Caco-2 (cell line): ENCODE measurements at places on chromosomes 3 and 15. TPM values are rescaled to one million over a fixed set of nuclear protein-coding genes. Genes with fewer than 3 reads are reported as not detected.

DNA sequence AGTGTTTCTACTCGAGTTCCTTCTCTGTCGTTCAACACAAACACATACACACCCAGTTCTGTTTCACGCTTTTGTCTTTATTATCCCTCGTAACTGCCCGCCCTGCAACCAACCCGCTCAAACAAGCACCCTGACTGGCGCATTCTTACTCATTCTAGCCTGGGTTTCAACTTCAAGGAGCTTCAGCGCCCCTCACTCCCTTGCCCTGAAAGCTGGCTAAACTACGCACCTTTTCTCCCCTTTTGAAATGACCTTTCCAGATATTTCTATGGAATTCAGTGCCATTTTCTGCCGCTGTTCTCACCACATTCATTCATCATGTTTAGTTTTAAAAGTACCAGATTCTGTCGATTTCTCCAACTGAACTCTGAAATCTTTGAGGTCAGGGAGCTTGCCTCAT is 653 bp upstream of the MFSD1 start:
- peak; percentile 6 for DNase-seq
- no peaks in the 10 kb centered on the region for H3K27me3 ChIP-seq
- H3K27ac ChIP-seq, result peak overlapping the region; percentile 9
- no peaks in the 10 kb centered on the region for H3K4me1 ChIP-seq
- peak overlapping the region; percentile 64 for H3K4me3 ChIP-seq

ARL6 gene
- 2.0 and 3.2 TPM in 2 replicates for total RNA-seq

SUCNR1 gene
- not detected in 2 replicates for total RNA-seq

DCLK3 gene
- total RNA-seq, result not detected in 2 replicates

GCNT3 gene
- total RNA-seq, result 1.9 and 2.5 TPM in 2 replicates

DNA sequence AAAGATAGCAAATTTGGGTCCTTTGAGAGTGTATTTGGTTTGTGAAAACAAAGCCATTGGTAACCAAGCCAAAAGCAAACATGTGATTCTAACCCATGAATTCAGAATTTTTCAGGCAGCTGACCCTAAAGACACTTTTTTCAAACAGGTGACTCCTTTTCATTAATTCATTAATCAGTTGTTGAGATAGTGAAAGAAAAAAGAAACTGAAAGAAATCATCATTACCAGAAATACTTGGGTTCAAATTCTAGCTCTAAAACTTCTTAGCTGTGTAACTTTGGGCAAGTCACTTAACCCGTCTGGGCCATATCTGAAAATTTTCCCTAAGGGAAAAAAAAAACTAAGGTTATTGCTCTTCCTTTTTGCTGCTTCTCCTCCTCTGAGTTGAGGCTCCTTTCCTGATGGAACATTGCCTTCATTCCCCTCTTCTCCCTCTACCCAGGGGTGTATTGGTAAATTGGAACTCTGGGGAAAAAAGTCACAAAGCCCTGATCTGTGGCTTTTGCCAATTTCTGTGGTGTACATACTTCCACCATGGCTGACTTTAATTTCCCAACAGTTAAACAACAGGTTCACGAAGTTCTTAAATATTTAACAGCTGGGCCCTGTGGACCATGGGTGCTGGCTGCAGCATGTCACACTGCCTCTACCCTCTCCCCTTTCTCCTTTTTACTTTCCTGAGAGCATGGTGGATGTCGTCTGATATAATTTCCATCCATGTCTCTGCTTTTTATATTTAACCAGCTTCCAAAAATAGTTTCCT is 120.3 kb downstream of the ASB7 start:
- H3K36me3 ChIP-seq, result no peaks in the 10 kb centered on the region
- H3K27ac ChIP-seq, result peak overlapping the region; percentile 98
- no peak for DNase-seq
- H3K4me1 ChIP-seq, result peaks cover 56% of the 10 kb centered on the region
- no peaks in the 10 kb centered on the region for H3K27me3 ChIP-seq
- no peak overlapping the region for H3K4me3 ChIP-seq

TNNC1 gene
- 36.1 and 40.5 TPM in 2 replicates for total RNA-seq

TMEM108 gene
- total RNA-seq, result not detected in 2 replicates

ANKUB1 gene
- total RNA-seq, result not detected in 2 replicates

TM4SF18 gene
- not detected in 2 replicates for total RNA-seq

GRCh38 chr15:37038716-37039106 is 61.6 kb downstream of the MEIS2 start:
- peaks cover 29% of the 10 kb centered on the region for H3K4me1 ChIP-seq
- no peak overlapping the region for H3K4me3 ChIP-seq
- no peak overlapping the region for H3K27ac ChIP-seq
- no peak for DNase-seq
- H3K27me3 ChIP-seq, result no peaks in the 10 kb centered on the region

DNA sequence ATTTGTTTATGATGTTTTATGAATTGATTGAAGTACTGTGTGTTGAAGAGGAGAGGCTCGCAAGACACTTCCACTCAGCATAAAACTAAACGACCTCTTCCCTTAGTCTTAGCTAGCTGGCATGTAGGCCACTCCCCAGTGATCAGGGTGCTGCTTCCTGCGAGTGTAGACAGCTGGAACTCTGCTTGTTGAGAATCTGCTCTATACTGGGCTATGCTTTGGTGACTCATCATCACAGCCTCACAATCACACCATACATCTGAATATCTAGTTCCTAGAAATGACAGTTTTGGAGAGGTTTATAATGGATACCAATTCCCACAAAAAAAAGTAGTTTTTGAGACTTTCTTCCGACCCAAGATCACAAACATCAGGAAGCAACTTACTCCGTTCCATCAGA is 1.5 kb upstream of the SLC24A5 start:
- H3K4me3 ChIP-seq, result no peak overlapping the region
- no peak for DNase-seq
- H3K36me3 ChIP-seq, result no peaks in the 10 kb centered on the region
- no peak overlapping the region for H3K27ac ChIP-seq
- H3K27me3 ChIP-seq, result no peaks in the 10 kb centered on the region; the same call in none of the 2 replicates

DNA sequence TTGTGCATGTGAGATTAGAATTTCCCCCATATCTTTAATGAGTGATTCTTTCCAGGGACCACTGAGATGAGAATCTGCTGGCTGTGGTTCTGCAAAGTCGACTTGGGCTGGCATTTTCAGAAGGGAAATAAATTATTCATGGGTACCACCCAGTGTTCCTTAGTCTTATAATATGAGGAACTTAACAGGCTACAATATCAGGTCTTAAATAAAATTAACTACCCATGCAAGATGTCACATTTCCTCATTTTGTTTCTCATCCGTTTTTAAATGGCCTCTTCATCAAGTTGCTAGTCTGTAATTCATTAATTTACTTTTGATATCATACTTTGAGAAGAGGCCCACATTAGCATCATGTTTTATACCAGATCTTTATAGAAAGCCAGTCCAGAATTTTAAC is 58.3 kb upstream of the SKOR1 start:
- H3K4me1 ChIP-seq, result no peaks in the 10 kb centered on the region
- H3K4me3 ChIP-seq, result no peak overlapping the region
- no peaks in the 10 kb centered on the region for H3K36me3 ChIP-seq
- no peak overlapping the region for H3K27ac ChIP-seq

DNA sequence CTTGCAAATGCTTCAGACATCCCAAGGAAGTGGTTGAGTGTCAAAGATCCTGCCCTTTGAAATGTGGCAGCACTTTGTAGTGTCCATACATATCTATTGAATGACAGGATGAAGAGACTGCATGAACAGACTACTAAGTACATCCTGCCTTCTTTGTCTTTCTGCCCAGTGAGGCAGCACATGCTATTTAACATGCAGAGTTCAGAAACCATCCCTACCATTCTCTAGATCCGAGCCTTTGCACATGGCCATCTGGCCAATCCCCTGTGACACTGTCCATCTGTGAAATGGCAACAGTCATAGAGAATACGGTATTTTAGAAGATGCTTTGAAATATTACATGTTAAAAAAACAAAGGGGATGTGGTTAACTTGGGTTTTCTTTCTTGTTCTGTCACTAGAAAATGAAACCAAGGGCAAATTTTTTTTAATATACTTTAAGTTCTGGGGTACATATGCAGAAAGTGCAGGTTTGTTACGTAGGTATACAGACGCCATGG is 519.6 kb downstream of the NTRK3 start:
- no peaks in the 10 kb centered on the region for H3K4me1 ChIP-seq
- no peaks in the 10 kb centered on the region for H3K27me3 ChIP-seq
- H3K36me3 ChIP-seq, result no peaks in the 10 kb centered on the region
- no peak overlapping the region for H3K4me3 ChIP-seq
- DNase-seq, result no peak

DNA sequence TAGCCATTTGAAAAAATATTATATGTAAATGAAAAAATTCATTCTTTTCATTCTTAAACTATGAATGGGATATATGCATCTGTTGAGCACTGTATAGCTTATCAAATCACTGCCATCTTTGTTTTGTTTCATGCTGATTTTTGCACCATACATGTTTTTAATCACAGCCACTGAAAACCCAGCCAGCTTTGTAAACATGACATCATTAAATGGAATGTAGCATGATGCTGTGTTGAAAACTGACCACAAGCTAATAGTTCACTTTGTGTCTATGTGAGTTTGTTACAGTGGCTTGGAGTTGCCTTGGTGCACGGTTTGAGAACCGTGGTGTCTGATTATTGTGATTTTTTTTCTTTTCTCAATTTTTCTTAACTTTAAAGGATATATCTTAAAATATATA is 75.7 kb downstream of the GMPS start:
- DNase-seq, result no peak
- no peaks in the 10 kb centered on the region for H3K27me3 ChIP-seq
- H3K36me3 ChIP-seq, result no peaks in the 10 kb centered on the region
- no peak overlapping the region for H3K27ac ChIP-seq

- DNase-seq, result no peak
- H3K4me3 ChIP-seq, result no peak overlapping the region
- no peaks in the 10 kb centered on the region for H3K36me3 ChIP-seq
- H3K27ac ChIP-seq, result no peak overlapping the region
- no peaks in the 10 kb centered on the region for H3K4me1 ChIP-seq
These were observed 57.1 kb downstream of the SLC7A14 start for GRCh38 chr3:170528726-170529125.

- no peaks in the 10 kb centered on the region for H3K27me3 ChIP-seq
- H3K4me1 ChIP-seq, result no peaks in the 10 kb centered on the region
These were observed 35.1 kb downstream of the USP3 start for GRCh38 chr15:63539521-63539920.

VPS18 gene
- total RNA-seq, result 27.3 and 29.3 TPM in 2 replicates

COLQ gene
- 0.26 TPM in 1 of 2 replicates, not detected in the other for total RNA-seq

- peaks cover 51% of the 10 kb centered on the region for H3K4me1 ChIP-seq
- H3K27me3 ChIP-seq, result no peaks in the 10 kb centered on the region
- H3K36me3 ChIP-seq, result no peaks in the 10 kb centered on the region
- no peak for DNase-seq
These were observed 1.4 kb downstream of the SETD5 start for GRCh38 chr3:9398700-9399336.

- no peaks in the 10 kb centered on the region for H3K27me3 ChIP-seq
- H3K4me1 ChIP-seq, result no peaks in the 10 kb centered on the region
- no peak for DNase-seq
- no peaks in the 10 kb centered on the region for H3K36me3 ChIP-seq
- H3K27ac ChIP-seq, result no peak overlapping the region
- H3K4me3 ChIP-seq, result no peak overlapping the region
These were observed 171.8 kb downstream of the SMAD6 start for GRCh38 chr15:66873856-66874255.

GRCh38 chr3:108985844-108986243 is 32.2 kb upstream of the GUCA1C start:
- no peaks in the 10 kb centered on the region; the same call in 1 of the 2 replicates for H3K27me3 ChIP-seq
- no peak for DNase-seq
- H3K27ac ChIP-seq, result no peak overlapping the region
- no peaks in the 10 kb centered on the region for H3K36me3 ChIP-seq
- no peak overlapping the region for H3K4me3 ChIP-seq

ACKR2 gene
- total RNA-seq, result 3.5 and 4.1 TPM in 2 replicates

- peak; percentile 71 for DNase-seq
- H3K4me3 ChIP-seq, result peak overlapping the region; percentile 70
- no peaks in the 10 kb centered on the region; the same call in none of the 2 replicates for H3K36me3 ChIP-seq
- H3K27me3 ChIP-seq, result no peaks in the 10 kb centered on the region
- peaks cover 30% of the 10 kb centered on the region for H3K4me1 ChIP-seq
These were observed 670 bp upstream of the ATP13A3 start for GRCh38 chr3:194487289-194488054.

DNA sequence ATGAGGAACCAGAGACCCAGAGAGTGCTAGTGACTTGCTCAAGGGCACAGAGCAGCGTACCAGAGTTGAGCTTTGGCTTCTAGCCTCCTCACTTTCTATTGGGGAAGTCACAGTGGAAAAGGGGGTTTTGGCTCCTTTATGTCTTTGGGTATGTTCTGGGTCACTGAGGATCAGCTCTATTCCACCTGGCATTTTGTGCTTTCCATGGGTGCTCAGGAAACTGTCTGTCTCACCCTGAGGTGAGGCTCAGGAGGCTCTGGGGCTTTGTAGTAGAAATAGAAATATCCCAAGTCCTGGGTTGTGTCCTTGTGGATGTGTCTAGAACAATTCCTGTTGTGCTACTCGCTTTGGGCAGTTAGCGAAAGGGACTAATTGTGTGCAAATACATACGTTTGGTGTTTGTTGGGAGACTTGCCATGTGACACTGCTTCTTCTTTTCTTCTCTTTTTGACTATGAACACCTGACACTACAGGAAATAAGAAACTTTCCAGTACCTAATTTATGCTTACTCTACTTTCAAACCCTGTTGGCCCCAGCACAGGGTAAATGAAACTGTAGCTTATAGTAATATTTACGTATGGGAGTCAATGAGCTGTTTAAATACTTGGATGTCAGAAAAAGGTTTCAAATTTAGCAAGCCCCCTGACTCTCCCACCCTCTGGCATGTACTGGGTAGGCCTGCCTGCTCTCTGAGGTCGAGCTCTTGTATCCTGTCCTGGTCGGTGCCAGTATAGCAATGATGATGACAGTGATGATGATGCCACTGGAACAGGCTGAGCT is 35.6 kb downstream of the SMAD3 start:
- H3K27ac ChIP-seq, result no peak overlapping the region
- no peaks in the 10 kb centered on the region for H3K27me3 ChIP-seq
- no peaks in the 10 kb centered on the region for H3K36me3 ChIP-seq
- H3K4me3 ChIP-seq, result no peak overlapping the region
- DNase-seq, result no peak

GRCh38 chr3:10011631-10012030 is 14.6 kb upstream of the FANCD2 start:
- no peaks in the 10 kb centered on the region for H3K36me3 ChIP-seq
- no peaks in the 10 kb centered on the region for H3K27me3 ChIP-seq
- no peak overlapping the region for H3K27ac ChIP-seq
- no peak for DNase-seq
- peak overlapping the region; percentile 54 for H3K4me3 ChIP-seq

CLRN1 gene
- total RNA-seq, result not detected in 2 replicates
